ENCODE measurements at places on chromosomes 1 and 21.

GRCh38 chr1:943545-944340 lies 15.3 kb downstream of the NOC2L start:
- DNase-seq = no peak

DNA sequence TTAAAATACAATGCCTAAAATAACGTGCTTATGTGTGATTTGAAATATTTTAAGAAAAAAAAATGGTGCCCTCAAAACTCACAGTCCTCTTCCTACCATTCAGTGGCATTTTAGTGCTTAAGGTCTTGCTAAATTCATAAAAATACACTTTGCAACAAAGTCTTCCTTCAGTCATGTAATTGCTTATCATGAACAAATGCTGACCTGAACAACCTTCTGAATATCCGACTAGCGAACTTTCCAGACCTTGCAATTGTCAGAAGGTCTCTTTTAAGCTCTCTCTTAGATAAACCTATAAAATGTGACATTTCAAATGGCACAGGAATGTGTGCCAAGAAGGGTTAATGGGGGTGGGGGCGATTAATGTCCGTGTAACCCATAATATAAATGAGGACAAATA lies 858 bp downstream of the BRINP3 start:
- no peak for DNase-seq

DNA sequence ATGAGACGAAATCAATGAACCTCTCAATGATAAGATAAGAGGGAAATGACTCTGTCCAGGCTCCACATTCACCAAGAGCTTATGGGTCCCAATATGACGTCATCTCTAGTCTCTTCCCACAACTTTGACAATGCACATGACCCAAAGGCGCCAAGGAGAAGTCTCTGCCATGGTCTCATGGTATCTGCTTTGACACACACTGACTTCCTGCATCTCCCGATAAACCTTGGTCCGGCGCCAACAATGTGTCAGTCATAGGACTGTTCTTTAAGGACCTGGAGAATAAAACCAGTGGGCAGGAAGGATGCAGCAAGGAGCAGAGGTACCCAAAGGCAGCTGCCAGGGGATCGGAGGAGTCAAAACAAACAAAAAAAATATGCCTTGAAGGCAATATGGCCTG lies 46.9 kb upstream of the TMEM51 start:
- DNase-seq = peak; percentile 18

DNA sequence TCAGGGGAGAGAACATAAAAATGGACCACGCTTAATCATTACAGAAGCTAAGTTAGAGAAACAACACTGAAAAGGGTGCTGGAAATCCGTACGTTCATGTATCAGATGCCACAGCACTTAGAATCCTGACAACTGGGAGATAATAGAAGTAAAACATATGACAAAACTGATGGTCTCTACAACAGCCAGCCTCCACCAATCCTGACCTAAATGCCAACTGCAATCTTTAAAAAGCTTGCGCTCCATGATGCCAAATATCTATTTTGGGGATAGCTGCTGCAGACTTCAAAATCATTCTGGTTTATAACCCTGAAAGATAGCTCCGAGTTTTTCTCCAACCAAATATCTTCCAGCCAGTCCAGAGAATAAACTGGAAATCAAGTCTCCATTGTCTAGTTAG lies 178.3 kb downstream of the RERE start:
- no peak for DNase-seq

DNA sequence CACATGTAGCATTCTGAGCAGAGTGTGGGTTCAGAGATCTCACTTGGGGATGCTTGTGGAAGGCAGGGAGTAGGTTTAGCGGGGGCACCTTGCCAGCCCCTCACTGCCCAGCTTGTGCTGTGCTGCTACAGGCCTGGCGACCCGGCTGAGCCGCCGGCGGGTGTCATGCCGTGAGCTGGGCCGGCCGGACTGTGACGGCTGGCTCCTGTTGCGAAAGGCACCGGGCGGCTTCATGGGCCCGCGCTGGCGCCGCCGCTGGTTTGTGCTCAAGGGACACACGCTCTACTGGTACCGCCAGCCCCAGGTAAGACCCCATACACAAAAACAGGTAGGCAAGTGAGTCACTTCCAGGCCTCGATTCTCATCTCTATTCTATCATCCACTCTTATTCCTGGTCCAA lies 5.5 kb upstream of the CATSPER4 start:
- DNase-seq = no peak

DNA sequence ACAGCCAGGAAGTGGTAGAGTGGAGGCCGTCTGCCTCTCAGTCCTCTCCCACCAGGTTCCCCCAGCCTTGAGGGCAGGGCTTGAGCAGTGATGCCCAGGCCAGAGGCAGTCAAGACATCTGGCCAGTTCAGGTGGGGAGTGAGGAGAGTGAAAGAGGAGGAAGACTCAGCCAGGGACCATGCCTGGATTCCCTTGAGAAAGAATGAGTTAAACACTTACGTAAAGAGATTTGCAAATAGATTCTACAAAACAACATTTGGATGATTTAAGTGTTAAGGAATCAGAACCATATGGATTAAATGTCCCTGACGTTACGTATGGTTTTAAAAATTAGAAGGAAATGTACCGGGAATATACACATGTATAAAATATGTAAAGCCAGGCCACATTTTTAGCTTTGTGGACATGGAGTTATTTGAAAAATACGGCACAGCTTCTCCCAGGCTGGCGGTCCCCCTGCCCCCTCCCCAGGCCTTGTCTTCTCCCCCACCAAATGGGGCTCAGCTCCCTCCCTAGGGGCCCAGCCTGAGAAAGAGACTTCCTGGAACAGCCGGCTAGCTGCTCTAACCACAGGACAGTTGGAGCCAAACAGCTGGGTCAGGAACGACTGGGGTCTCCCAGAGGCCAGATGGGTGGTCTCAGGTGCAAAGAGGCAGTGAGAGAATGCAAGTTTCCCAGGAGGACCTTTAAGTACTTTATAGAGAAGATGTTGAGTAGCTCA lies 188.3 kb upstream of the EDN2 start:
- peak; percentile 98 for DNase-seq

GRCh38 chr1:36091698-36092097 lies 3.0 kb downstream of the ADPRS start:
- DNase-seq = no peak

- DNase-seq = peak; percentile 14
Measured at GRCh38 chr1:60615666-60616065, 466.7 kb upstream of the NFIA start.

- no peak for DNase-seq
Measured at GRCh38 chr1:15308135-15308534, 61.1 kb downstream of the FHAD1 start.

DNA sequence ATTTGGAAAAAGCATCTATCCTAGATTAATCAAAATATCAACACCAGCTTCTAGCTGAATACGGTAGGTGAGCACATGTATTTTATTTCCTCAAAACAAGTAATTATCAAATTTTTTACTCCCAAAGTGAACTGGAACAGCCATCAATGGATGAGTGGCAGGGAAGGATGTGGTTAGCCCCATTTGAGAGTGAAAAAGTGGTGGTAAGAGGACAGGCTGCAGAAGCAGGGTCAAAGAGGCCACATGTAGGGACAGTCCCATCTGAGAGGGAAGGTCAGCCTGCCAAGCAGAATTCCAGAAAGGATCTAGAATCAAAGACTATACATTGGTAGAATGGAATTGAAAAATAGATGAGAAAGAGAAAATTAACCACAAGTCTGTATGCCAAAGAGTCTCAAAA lies 163.8 kb downstream of the SMYD3 start:
- no peak for DNase-seq

DNA sequence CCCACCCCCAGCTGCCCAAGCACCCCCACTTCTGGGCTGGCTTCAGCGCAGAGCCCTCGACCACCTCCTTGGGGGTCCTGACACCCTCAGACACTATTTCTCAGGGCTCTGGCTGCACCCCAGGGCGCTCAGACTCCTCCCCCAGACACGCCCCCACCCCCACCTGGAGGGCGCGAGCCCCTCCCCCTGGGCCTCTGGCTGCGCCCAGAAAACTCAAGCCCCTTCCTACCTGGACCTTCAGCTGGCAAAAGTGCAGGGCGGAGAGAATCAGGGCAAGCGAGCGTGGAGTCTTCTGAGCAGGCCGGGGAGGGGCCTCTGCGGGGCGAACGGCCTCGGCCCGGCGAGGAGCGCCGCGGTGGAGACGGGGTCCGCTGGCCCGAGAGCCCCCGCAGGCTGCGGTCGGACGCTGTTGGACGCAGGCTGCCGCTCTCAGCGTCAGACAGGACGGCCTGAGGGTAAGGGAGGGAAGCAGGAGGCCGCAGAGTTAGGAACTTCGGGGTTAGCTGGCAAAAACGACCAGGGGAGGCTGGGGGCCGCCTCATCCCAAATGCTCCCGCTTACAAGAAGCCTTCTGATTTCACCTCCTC lies 17.4 kb upstream of the NBPF1 start:
- DNase-seq = no peak

DNA sequence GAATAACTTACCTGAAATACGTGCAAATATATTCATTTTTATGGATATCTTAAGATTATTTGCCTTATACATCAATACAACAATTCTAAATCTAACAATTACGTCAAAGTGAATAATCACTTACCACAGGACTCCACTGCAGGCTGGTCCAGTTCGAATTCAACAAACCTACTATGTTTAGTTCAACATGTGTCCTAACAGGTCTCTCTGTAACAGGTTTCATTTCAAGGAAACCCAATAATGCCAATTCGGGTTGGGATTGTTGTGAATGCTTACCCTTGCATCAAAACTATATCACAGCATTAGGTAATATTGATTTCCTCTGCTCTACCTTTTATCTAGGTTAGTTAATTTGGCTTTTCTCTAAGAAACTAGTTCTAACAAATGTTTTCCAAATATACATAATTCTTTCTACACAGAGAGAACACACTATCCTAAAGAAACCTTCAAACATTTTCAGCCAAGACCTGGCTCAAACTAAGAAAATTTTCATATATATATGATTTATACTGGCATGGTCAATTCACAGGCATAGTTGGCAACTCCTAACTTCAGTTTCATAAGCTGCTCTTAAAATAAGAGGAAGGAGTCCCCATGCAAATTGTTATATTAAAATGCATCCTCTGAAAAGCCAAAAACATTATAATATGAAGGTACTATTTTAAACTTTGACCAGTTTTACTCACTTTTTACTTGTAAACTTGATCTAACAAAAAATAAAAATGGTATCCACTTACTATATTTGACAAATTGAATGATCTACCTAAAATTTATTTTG lies 4.5 kb downstream of the IVNS1ABP start:
- no peak for DNase-seq

DNA sequence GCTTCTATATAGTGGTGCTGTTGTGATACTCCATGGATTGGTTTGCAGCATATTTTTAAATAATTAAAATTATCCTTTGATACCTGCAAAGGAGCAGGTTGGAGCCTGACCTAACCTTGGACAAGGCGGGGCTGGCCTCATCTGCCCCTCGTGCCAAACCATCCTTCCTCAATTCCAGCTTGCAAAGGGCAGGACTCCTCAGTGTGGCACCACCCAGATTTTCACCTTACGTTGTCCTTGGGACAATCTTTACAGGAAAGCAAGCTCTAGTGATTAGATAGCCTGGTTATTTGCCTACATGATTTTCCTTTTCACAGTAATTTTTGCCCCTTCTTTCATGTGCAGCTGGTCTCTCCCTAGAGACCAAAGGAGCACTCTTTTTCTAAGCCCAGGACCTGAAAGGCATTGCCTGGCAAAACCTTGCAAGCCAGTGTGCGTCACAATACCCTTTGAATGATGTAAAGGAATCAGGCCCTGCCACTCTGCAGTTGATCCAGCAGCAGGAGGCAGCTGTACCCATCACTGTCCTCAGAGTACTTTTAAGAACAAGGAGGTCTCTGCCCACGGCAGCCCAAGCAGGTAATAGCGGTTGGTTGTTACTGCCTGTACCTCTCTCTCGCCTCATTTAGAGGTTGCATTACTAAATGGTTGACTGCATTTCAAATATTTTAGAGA lies 99.4 kb downstream of the ADSS2 start:
- DNase-seq = no peak

- no peak for DNase-seq
Measured at GRCh38 chr1:54476530-54477109, 70.4 kb upstream of the SSBP3 start.

All from fibroblast of skin of back (primary cell).